ENCODE measurements at places on chromosomes 4 and X.

DNA sequence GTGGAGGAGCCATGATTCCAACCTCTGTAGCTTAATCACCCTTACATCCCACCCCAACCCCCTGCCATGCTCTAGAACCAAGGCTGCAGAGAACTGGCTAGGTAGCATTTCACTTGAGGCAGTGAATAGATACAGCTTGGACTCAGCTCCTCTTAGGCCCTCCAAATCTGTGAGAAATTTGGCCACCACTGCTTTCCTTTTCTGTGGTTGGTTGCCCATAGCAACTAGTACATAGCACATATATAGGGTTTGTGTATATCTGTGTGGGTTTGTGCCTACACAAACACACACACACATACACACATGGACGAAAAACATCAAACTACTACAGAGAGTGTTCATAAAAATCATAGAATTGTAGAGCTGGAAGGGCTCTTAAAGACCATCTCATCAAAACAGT lies 52.0 kb upstream of the CCDC160 start:
- DNase-seq: no peak

DNA sequence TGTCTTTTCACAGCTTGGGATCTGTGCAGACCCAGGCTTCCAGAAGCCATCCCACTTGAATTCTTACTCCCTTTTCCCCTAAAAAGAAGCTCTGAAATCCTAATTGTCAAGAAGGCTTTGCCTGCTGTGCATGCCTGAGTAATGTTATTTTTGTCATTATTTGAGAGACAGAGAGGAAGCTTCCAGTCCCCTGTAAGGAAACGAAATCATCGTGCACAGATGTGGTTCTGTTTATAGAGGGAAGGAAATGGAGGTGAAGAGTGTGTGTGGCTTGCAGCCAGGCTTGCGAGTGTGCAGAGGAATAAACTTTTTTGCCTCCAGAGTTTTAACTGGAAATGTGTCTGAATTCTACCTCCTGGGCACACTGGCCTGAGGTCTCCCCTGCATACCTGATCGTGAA lies 70.2 kb downstream of the TBL1X start:
- no peak for DNase-seq

DNA sequence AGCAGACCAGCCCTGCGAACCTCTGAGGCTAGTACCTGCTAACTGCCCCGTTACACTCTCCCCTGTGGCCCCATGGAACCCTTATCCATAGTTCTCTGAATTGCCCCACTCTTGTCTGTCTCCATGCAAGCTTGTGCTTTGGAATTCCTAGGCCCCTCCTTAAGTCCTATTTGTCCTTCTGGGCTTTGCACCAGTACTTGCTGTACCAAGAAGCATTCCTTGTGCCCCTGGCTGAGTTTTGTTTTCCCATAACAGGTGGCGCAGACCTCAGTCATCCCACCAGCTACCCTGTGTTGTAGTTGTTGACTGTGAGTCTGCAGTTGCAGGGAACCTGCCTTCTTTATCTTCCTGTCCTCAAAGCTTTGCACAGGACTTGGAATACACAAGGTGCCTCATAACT lies 147.9 kb downstream of the AMMECR1 start:
- DNase-seq: no peak

DNA sequence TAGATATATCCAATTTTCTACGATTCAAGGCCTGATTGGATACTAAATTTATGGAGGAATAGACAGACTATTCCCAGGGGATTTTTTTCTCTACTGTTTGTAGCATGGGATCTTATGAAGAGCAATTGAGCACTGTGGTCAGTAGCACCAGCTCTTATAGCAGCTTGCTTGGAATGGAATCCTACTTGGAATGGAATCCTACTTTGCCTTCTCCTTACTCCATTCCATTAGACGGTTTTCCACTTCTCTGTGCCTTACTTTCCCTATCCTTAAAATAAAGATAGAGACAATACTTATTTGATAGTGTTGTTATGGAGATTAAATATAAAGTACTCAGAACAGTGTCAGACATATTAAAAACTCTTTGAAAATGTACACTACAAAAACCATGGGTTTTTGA lies 133.5 kb downstream of the BTC start:
- DNase-seq: no peak

- DNase-seq: no peak
Observed at GRCh38 chr4:161287678-161288352, 876.0 kb downstream of the FSTL5 start.

- no peak for DNase-seq
Observed at GRCh38 chr4:82780170-82780751, 18.3 kb downstream of the SCD5 start.

GRCh38 chr4:163875327-163875726 lies 380.8 kb downstream of the TMA16 start:
- DNase-seq: no peak

GRCh38 chr4:2941138-2942036 lies 21.8 kb downstream of the NOP14 start:
- no peak for DNase-seq

DNA sequence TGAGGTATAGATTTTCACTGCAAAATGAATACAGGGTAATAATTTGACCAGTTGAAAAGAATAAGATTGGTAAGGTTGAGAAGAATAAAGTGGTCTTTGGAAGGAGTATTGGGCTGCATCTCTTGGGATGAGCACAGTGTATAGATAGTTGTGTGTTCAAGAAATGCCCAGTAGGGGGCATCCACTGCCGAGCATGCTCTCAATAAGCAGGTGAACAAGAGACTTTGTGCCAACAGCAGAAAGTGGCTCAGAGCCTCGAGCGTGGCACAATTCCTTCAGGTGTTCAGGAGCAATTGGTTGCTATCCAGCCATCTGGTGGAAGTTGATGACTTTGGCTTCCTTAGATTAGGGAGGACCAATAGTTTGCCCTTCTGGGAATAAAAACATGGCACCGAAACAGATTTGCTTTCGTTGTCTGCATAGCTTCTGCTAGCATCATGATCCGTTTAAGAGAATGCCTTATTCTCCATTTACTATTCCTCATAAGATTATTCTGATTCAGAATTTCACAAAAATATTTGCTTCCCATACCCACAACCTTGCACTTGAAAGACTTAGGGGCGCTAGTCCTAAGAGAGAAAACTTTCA lies 258.1 kb upstream of the NEIL3 start:
- DNase-seq: peak; percentile 56

All from ELR (cell line).